ENCODE measurements at places on chromosomes 12 and 14.

GRCh38 chr12:103422746-103423515 lies 72.8 kb downstream of the C12orf42 start:
- no peak for DNase-seq

DNA sequence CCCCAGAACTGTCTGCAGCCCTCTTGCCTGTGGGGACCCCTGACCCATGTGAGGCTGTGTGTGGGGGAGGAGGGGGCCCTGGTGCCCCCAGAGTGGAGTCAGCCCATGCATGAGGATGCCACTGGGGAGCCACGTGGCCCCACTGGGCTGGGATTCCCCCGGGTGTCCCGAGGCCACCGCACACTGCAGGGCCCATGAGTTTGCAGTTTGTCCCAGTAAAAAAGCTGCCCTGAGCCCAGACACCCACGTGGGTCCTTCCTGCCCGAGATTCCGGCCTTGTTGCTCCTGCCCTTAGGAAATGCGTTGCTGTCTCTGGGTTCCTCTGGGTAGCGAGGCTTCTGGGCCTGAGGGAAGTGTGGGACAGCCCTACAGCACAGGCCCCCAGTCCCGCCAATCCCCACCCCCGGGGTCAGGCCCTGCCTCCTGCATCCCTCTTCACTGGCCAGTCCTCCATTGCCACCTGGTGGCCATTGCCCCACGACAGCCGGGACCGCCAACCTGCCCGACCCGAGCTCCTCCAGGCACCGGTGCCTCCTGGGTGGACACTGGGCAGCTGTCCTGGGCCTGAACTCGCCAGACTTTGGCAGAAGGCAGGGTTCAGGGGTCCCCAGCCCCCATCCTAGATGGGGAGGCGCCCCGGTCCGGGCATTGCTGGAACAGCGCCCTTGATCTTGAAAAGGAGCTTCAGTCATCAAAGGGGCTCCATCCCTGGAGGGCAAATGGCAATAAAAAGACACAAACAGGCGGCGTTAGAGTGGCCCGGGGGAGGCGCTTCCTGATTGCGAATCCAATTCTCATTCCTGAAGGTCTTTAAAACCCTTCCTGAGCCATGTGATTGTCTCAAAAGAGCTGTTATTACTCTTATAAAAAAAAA lies 15.6 kb upstream of the C14orf180 start:
- peak; percentile 18 for DNase-seq

DNA sequence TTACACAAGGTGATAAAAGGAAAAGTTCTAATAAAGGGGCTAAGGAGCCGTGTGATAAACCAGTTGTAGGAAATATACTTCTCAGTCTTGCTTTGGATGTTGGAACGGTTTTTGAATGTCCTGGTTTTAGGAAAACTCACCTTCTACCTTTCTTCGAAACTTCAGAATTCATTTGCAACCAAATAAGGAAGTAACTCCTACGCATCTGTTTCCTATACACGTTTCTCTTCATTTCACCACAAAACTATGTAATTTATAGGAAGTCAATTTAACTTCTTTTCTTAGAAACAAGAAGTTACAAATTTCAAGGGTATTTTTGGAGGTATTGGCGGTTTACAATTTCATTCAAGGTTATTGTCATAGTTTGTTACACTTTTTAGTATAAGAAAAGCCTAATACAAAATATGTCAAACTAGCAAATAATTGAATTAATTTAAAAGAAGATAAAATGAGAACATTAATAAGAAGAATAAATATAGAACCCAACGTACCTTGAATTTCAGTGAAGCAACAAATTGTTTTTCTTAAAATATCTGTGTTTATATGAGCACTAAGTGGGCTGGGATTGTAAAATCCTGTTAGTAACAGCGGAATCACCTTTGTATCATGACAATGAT lies 33.2 kb upstream of the CD69 start:
- DNase-seq = no peak

DNA sequence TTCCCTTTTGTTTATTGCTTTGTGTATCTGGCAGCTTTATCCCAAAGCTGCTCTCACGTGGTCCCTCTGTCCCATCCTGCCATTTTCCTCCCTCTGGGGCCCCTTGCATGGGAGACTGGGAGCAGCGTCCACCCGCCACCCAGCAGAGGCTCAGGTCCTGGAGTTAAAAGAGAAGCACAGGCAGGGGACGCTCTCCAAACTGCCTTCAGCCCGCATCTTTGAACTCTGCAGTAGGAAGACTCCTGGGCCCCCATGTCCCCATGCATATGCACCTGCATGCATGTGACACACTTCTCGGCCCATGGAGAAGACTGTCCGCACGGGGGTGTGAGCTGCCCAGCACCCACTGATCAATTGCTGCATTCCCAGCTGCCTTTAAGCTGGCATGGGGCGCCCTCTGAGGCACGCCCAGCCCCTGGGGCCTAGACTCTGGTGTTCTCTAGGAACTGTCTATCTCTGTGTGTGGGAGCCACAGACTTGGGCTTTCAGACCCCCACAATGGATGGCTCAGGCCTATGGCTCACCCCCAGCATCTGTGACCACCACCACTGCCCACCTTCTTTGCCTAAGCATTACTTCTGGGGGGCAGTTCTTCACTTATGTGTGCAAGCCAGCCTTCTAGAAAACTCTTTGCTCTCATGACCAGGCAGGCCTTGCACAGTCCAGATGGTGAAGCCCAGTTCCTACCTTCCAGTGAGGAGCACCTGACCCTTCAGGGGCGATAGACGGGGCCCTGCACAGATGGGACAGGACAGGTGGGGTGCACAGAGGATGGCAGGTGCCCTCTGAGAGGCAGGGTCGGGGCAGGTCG lies 96.1 kb upstream of the DIO3 start:
- no peak for DNase-seq

DNA sequence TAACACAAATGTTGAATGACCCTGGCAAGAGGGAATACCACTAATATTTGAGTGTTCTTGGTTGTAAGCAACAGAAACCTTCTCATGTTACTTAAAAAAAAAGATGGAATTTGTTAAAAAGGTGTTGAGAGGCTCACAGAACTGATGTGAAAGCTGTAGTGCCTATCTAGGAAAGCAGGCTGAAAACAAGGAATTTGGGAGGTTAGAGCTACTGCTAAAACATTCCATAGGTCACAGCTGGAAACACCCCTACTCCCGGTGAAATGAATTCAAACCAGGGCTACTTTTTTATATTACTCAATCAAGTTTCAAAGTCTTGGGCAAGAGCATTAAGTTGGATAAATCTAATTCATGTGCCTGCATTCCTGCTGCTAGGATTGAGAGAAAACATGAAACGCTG lies 104.1 kb downstream of the SLC35F4 start:
- DNase-seq = no peak
